ENCODE measurements at places on chromosomes 3 and 15.

GRCh38 chr15:42058791-42059190 lies 35.6 kb downstream of the PLA2G4D start:
- no peaks in the 10 kb centered on the region for H3K4me1 ChIP-seq
- no peak overlapping the region for H3K27ac ChIP-seq
- H3K4me3 ChIP-seq = no peak overlapping the region
- DNase-seq = peak; percentile 20

DNA sequence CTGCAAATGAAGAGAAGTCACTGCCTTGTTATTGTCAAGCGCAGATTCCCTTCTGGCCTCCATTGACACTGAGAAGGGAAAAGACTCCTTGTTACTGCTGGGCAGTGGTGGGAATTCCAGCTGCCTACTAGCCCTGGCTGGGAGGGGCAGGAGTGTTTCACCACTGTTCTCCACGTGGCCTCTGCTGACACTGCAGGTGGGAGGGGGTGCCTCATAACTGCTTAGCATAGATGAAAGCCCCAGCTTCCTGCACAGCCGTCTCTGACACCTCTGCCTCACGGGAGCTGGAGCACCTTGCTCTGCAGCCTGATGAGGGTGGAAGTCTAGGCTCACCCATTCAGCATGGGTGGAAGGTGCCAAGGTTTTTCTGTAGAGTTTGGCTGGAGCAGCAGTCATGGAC lies 52.1 kb downstream of the TM2D3 start:
- H3K4me3 ChIP-seq = no peak overlapping the region
- DNase-seq = no peak
- peaks cover 10% of the 10 kb centered on the region for H3K27me3 ChIP-seq
- no peak overlapping the region for H3K27ac ChIP-seq
- H3K36me3 ChIP-seq = no peaks in the 10 kb centered on the region

DNA sequence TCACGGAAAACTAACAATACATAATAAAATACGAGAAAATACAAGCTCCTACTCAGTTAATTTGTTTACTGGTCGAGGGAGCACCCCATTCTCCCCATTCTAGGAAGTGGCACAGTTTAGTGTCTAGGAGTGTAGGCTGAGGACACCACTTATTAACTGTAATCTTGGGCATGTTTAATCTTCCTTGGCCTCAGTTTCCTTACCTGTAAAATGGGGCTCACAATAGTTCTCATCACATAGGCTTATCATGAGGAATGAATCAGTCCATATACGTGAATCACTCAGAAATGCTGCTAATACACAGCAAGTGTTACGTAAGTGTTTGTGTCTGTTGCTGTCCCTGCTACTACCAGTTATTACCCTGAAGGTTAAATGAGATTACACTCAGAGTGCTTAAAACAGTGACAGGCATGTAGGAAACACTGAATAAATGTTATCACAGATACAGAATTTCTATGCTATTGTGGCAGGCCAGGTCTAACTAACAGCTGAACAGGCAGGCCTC lies 210.2 kb downstream of the OSBPL10 start:
- H3K4me3 ChIP-seq = no peak overlapping the region
- no peak overlapping the region for H3K27ac ChIP-seq
- no peaks in the 10 kb centered on the region for H3K27me3 ChIP-seq
- no peaks in the 10 kb centered on the region for H3K4me1 ChIP-seq

- no peak overlapping the region for H3K27ac ChIP-seq
- no peak for DNase-seq
- no peaks in the 10 kb centered on the region for H3K36me3 ChIP-seq
- H3K4me3 ChIP-seq = no peak overlapping the region
- H3K27me3 ChIP-seq = no peaks in the 10 kb centered on the region
Observed at GRCh38 chr3:50689558-50689957, 14.8 kb downstream of the DOCK3 start.

DNA sequence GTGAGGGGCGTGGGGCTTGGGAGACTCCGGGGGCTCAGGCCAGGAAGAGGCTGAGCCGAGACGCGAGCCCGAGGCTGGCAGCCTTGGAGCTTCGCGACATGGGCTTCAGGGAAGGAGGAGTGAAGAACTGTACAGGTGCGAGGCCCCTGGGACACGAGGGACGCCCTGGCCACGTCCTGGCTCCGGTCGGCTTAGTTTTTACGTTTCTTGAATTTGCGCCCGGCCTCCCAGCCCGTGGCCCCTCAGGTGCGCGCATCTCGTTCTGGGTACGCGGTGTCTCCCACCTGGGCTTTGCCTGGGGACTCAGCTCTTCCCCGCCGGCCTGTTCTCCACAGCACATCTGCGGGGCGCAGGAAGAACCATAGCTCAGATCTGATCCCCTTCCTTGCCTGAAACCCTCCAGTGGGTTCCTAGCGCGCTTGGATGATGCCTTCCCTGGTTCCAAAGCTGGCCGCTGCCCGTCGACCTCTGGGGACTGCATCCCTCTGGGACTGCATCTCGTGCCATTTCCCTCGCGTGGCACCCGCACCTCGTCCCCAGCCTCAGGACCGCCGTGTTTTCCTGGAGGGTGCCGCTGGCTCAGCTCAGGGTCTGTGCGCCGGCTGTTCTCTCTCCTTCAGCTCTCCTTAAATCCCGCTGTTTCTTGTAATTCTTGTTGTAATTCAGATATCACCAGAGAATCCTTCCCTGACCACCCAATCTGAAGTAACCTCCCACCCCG lies 614 bp downstream of the CHCHD6 start:
- H3K4me3 ChIP-seq = peak overlapping the region; percentile 71
- H3K36me3 ChIP-seq = no peaks in the 10 kb centered on the region
- no peak overlapping the region for H3K27ac ChIP-seq
- no peaks in the 10 kb centered on the region for H3K4me1 ChIP-seq
- no peak for DNase-seq
- no peaks in the 10 kb centered on the region for H3K27me3 ChIP-seq

All from breast epithelium (tissue), 4 donors.